Lower lobe of right lung (tissue), 2 donors: ENCODE measurements at places on chromosomes 4 and X. TPM values are rescaled to one million over a fixed set of nuclear protein-coding genes. Genes with fewer than 3 reads are reported as not detected.

MAGEB1 gene
- total RNA-seq = not detected

- DNase-seq = no peak
Observed at GRCh38 chr4:154421618-154422017, 70.0 kb downstream of the DCHS2 start.

DNA sequence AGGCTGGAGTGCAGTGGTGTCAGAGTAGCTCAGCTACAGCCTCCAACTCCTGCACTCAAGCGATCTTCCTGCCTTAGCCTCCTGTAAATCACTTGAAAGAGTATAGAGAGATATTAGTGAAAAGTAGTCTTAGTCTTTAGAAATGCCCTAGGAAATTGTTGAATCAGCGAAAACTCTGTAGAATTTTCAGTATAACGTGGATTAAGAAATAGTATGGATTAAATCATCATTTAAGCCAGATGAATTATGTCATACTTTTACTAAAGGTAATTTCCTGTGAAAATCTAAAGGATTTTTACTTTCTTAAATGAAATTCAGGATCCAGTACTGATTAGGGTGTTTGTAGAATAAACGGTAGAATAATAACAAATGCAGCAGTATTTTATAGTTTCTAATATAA lies 163.2 kb downstream of the KDM6A start:
- DNase-seq = no peak

DNA sequence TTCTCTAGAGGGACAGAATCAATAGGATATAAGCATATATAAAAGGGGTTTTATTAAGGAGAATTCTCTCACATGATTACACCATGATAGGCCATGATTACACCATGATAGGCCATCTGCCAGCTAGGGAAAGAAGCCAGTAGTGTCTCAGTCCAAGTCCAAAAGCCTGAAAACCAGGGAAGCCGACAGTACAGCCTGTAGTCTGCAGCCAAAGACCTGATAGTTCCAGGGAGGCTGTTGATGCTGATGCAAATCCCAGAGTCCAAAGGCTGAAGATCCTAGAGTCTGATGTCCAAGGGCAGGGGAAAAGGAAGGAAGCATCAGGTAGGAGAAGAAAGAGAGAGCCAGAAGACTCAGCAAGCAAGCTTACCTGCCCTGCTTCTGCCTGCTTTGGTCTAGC lies 411.3 kb upstream of the EMCN start:
- DNase-seq = no peak

- no peak for DNase-seq
Observed at GRCh38 chrX:10486373-10486772, 134.0 kb downstream of the MID1 start.

DNA sequence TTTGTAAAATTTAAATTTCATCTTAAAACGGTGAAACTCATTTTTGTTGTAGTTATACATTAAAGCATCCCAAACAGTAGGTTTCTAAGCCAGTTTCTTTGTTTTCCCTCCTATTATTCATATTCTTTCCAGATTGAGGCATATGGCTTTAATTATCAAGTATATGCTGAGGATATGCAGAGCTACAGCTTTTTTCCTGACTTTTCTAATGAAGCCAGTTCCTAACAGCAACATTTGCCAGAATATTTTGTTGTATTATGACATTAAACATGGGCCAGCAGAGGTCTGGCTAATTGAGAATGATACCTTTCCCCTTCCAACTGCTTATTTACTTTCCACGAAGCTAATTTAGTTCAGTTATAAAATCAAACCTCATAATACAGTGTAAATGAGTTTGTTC lies 75.3 kb downstream of the SLIT2 start:
- DNase-seq = no peak

UXT gene
- 85.5 TPM for total RNA-seq

ITM2A gene
- 58.5 TPM for total RNA-seq

GRCh38 chr4:46393606-46394005 lies 3.7 kb upstream of the GABRA2 start:
- no peak for DNase-seq

DNA sequence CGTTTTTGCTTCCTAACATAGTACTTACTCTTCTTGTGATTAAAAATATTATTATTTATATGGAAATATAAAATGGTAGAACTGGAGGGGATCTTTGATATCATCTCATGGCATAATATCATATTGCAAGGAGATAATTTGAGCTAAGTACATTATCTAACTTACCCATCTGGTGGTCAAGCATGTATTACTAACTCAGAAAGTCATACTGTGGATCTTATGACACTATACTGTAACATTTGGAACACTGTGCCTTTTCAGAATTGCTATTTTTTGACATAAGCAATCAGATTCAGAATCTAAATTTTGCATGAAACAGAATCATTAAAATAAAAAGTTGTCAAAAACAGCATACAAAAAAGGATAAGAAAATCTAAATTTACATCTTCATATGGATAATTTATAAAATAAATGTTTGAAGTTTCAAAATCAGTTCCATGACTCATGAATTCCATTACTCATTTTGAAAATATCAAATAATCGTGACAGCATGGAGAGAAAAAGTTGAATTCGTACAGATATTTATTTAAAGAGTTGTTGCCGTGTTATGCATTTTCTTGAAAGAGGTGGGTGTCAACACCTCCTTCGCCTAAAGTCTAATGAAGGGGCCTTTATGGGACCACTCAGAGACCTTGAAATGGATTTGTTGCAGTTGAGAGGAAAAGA lies 928.1 kb downstream of the PDHA2 start:
- DNase-seq = no peak

DNA sequence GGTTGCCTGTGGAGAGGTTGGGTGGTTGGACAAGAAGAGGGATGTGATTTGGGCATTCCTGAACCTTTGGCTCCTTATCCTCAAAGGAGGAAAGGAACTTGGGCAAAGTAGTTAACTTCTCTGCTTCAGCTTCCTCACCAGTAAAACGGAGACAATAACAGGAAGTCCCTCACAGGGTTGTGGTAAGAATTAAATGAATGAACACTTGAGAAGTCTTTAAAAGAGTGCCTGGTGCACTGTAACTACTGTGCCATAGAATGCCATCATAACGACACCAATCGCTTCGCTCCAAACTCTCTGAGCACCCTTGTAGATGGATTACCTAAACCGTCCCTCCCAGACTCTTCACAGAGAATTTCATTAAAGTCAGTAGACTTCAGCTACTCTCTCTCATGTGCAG lies 10.5 kb downstream of the ZCCHC18 start:
- DNase-seq = no peak

DCAF4L1 gene
- 0.53 TPM for total RNA-seq

DNA sequence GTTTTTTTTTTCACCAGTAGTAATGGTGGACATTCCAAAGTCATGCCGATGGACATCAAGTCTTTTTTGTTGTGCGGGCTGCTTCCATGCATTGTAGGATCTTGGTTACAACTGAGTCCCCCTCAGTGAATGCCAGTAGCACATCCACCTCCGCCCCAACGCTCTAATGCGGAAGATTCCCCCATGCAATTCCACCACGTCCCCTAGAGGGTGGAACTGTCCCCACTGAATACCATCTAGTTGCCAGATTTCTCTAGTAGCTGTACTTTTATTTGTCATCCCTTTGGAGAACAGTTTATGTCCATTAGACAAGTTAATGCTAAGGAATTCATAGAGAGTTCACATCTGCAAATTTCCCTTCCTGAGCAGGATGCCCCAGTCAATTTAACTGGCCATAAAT lies 6.7 kb downstream of the SHISA3 start:
- DNase-seq = no peak

DNA sequence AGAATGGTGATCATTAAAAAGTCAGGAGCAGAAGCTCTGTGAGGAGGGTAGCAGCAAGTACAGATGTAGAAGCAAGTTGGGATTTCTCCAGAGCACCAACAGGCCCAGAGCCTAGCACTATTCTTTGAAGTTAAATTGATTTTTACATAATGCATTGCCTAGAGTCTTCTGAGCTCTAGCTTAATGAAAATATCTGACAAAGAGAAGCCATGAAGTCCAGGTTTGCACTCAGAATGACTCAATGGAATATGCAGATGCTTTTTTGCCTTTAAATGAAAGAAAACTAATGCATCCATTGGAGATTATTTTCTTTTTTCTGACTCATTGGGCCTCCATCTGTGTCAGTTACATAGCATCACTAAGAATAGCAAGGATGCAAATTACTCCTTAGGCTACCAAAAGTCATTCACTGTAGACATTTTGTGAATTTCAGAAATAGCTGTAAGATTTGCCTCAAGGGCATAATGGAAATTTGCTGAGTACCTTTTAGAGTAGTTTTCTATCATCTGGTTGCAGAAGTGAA lies 91.0 kb downstream of the EDA2R start:
- no peak for DNase-seq

- no peak for DNase-seq
Observed at GRCh38 chr4:85772470-85772869, 297.5 kb downstream of the ARHGAP24 start.

TIGD4 gene
- total RNA-seq = 1.0 TPM

DNA sequence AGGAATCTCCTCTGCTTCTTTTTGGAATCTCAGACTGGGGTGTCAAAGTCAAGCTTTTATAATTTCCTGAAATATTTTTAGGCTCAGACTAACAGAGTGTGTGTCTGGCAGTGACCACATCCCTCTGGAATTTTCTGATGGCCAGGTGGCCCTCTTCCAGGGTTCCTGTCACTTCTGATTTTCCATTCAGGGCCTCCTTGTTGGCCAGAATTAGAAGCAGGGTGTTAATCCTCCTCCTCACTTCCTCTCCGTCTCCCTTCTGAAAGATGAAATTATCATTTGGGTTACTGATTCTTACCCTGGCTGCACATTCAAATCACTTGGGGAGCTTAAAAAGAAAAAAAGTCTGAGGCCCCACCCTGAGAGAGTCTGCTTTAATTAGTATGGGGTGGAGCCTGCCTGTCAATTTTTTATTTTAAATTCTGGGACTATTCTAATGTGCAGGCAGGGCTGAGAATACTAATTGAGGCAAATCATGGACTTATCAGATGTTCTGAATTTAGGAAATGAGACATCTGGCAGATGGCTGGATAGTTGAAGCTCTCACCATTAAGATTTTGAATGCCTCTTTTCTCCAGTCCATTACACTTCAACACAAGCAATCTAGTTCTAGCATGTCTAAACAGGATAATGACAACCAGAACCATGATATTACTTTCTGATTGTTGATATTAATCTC lies 43.2 kb downstream of the HAND2 start:
- no peak for DNase-seq

- no peak for DNase-seq
Observed at GRCh38 chrX:13298836-13299235, 21.0 kb downstream of the ATXN3L start.

- no peak for DNase-seq
Observed at GRCh38 chr4:102860611-102861324, 8.0 kb upstream of the CISD2 start.

SHROOM2 gene
- 9.3 TPM for total RNA-seq

GRCh38 chrX:9948406-9948805 lies 18.8 kb upstream of the CLDN34 start:
- no peak for DNase-seq

DNA sequence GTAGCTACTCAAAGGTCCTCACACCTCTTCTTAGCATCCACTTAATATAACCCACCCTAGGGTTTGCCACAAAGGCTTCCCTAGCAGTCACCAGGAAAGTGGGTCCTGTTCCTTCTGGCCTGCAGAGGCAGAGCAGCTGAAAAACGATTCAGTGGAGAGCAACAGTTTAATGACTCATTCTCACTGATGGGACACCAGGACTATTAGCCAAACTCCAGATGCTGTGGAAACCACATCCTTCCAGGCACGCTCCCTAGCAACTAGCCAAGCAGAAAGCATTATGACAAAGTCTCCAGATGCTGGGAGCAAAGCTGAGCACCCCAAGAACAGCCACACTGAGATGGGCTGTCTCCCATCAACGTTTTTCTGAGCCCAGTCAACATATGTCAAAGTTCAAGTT lies 30.3 kb upstream of the UTP14A start:
- no peak for DNase-seq

- DNase-seq = no peak
Observed at GRCh38 chr4:54589586-54589985, 68.2 kb upstream of the KIT start.
